ENCODE measurements at places on chromosomes 2 and 18.

- DNase-seq, result peak; percentile 19
Observed at GRCh38 chr18:38883111-38883510, 1317.5 kb upstream of the CELF4 start.

- DNase-seq, result no peak
Observed at GRCh38 chr2:17804358-17804757, 11.9 kb upstream of the MSGN1 start.

- no peak for DNase-seq
Observed at GRCh38 chr2:49359721-49360406, 205.5 kb upstream of the FSHR start.

DNA sequence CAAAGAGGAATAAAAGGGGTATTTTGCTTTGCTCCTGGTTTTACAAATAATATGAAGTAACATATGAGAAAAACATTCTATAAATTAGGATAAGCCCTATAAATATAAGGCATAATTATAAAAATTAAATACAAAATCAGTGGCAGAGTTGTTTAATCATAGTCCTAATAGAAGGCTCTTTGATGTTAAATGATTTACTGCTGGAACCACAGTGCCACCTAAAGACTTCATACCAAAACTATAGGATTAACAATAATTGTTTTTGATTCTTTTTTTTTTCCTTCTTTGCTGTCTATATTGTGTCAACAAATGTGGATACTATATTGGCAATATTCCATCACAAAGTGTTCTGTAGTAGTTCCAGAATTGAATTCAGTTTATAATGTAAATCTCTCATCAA lies 837.7 kb upstream of the SLC39A10 start:
- no peak for DNase-seq

DNA sequence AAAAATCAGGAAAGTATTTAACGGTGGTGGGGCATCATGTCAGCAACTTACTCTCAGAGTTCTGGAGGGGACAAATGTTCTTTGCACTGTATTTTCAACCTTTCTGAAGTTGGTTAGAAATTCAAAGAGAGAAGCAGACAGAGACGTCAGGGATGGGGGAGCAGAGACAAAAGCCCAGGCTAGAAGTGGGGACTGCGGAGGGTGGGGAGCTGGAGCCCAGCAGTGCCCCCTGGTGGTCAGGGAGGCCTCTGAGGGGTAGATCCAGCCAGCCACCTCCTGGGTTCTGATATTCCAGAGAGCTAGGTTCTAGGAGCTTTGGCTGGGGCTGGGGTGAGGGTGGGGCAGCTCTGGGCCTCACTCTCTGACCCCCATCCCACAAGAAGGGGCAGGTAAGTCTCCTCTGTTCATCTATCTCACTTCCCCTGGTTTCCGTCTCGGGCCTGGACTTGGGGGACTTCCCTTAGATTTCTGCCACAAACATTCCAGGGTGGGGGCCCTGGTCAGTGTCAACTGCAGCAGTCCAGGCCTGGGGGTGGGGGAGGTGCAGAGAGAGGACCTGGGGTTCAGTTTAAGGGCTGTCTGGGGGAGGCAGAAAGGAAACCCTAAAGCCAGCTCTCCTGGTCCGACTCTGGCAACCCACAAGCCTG lies 8.9 kb downstream of the TNS1 start:
- peak; percentile 47 for DNase-seq

DNA sequence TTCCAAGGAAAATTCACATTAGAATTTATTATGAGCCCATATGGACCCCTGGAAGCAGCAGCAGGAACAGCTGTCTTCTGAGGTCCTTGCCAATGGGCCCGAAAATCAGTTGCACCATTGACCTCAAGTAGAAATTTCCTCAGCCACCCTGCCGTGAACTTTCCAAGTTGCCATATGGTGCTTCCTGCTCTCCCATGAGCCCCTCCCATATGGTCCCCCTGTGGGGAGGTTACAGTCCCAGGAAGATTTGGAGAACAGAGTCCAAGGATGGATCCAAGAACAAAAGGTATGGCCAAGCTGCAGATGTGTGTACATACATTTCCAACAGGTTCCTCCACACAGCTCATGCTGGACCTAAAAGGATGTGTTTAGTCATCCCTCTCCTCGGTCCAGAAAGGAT lies 34.6 kb downstream of the DIPK1C start:
- peak; percentile 35 for DNase-seq
